ENCODE measurements at places on chromosomes 3 and 15. TPM values are rescaled to one million over a fixed set of nuclear protein-coding genes. Genes with fewer than 3 reads are reported as not detected.

DNA sequence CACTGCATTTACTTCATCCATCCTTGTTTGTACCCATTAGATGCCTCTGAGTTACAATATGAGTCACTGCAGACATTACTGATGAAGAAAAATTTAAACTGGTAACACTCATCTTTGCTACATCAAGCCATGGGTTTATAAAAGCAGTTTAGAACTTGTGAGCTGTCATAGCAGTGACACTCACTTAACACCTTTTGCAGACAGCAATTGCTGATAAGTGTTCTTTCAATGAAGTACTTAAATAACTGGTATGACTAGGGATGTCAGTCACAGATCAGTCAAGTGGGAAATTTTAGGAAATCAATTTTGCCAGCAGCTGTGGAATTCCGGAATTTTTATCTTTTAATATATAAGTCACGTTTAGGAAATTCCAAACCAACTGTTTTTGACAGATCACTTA lies 643.0 kb downstream of the TBL1XR1 start:
- no peak for DNase-seq

DNA sequence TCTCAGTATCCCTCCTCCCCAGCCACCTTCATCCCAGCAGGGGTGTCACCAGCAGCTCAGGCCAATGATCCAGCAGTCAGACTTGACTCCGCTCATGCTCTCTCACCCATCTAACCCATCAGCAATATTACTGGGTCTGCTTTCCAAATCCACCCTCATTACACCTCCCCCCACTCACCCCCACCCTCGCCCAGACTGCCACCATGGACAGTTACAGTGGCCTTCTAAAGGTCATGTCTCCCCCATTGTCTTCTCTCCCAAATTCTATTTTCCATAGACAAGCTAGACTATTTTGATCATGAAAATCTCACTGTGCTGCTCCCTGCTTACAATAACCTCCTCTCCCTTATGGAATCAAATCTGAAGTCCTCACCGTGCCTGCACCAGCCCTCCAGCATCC lies 156.0 kb downstream of the TJP1 start:
- no peak for DNase-seq

CEMIP gene
- total RNA-seq = 1.3 TPM

GRCh38 chr3:175590745-175591144 lies 731.6 kb downstream of the NAALADL2 start:
- DNase-seq = no peak

UBAP1L gene
- total RNA-seq = 1.1 TPM

All from heart left ventricle (tissue), 16 donors.